T47D (cell line): ENCODE measurements at places on chromosomes 3 and 15.

DNA sequence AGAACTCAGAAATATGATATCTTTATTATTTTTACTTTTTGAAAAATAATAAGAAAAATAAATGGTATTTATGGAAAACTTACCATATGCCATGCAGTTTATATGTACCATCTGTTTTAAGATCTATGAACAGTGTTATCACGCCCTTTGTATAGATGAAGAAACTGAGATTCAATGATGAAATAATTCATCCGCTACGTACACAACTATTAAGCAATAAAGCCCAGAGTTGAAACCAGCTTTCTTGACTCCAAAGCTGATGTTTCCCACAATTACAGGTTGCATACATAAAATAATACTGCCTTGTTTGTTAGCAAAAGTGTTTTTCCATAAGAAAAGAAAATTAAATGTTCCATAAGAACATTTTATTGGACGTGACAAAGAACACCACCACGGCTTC, 67.2 kb upstream of the BCL6 start:
- DNase-seq, result no peak

- DNase-seq, result no peak
Measured at GRCh38 chr3:173465112-173465511, 67.6 kb downstream of the NLGN1 start.

DNA sequence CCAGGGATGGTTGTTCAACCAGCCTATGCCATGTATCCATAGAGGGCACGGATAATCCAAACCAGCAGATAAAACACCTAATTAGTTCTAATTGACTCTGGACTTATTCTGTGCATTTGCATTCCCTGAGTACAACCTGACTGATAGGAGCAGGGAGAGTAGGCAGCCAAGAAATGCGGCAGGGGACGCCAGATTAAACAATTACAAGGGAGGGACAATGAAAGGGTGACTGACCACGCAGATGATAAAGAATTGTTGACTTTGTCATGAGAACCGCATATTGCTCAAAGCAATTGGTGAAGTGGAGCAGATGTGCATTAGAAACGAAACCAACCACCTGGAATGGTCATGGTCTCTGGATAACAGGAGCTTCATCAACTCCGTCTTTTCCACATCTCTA, 369.1 kb upstream of the FRG2C start:
- no peak for DNase-seq

DNA sequence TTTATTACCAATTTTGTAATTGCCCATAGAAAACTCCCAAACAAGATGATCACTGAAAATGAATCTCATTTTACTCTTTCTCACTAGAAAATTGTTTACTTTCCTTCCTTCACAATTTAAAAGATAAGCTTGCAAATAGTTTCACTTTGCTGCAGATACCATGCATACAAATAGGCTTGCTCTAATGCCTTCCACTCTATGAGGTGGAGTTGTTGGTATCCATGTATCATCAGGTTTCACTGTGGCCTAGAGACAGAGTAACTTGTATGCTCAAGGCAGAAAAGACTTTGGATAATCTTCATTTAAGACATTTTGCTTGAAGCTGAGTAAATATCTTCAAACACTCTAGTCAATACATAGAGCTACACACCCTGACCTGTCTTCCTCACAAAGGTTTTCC, 60.8 kb downstream of the RYK start:
- no peak for DNase-seq

- DNase-seq, result no peak
Measured at GRCh38 chr15:76448755-76449154, 112.2 kb downstream of the ISL2 start.

- no peak for DNase-seq
Measured at GRCh38 chr3:152557302-152557999, 277.5 kb upstream of the P2RY1 start.

DNA sequence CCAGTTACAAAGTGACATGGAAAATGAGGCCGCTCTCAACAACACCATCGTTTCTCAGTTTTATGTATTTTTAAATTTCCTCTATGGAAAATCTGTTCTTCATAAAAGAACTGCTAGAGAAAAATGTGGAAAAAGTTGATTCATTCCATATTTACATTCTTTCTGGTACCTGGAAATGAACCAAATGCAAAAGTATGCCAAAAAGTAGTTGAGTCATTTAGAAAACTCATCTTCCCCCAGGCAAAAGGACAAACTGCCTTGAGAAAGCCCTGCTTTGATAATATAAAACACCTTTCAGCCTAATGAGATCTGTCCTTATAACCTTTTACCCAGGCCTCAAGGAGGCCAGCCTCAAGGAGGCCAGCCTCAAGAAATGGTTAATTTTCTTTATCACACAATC, 283.0 kb upstream of the VEPH1 start:
- DNase-seq, result no peak

DNA sequence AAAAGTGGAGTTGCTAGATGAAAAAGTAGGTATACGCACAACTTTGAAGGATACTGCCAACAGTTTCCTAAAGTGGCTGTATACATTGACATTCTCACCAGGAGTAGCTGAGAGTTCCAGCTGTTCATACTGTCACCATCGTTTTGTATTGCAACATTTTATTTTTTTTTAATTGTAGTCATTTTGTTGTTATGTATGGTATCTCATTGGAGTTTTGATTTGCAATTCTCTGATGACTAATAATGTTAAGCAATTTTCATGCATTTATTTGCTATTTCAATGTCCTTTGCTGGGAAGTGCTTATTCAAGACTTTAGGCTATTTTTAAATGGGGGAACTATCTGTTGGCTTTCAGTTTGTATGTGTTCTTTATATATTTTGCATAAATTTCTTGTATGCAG, 185.1 kb upstream of the TGFBR2 start:
- DNase-seq, result no peak

DNA sequence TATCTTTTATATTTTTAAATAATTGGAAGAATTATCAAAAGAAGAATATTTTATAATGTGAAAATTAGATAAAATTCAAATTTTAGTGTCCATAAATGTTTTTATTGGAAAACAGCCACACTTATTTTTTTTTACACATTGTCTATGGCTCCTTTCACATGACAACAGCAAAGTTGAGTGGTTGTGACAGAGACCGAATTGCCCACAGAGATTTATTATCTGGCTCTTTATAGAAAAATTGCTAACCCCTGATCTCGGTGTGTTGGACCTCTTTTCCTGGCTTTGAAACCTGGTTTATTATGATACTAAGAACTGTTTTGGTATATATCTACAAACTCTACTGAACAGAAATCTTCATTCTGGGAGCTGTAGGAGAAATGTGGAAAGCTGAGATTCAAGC, 269.1 kb upstream of the UMPS start:
- no peak for DNase-seq

DNA sequence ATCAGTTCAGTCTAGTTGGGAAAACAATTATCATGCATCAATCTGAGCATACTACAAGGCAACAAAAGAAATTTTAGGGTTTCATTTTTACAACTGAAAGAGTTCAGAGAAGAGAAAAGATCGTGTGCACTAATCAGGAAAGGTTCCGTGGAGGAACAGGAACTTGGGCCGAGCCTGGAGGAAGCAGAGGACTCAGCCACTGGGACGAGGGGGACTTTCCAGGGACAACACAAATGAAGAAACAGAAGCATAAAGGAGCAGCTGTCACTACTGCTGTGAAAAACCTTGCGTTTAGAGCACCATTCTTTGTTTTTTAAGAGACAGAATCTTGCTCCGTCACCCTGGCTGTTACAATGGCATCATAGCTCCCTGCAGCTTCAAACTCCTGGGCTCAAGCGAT, 60.5 kb downstream of the MYO1E start:
- no peak for DNase-seq

DNA sequence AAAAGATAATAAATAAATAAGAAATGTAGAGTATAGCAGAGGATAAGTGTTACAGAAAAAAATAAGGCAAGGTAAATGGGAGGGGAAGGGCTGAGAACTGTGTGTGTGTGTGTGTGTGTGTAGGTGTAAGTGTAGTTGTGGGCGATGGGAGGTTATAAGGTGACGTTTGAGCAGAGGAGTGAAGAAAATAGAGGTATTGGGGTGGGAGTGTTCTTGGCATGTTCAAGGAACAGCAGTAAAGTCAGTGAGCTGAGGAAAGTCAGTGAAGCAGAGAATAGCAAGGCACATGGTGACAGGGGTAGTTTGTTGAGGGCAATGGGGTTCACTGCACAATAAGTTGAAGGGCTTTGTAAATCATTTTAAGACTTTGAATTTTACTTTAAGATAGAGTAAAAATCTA, 30.9 kb upstream of the ZNF148 start:
- no peak for DNase-seq

DNA sequence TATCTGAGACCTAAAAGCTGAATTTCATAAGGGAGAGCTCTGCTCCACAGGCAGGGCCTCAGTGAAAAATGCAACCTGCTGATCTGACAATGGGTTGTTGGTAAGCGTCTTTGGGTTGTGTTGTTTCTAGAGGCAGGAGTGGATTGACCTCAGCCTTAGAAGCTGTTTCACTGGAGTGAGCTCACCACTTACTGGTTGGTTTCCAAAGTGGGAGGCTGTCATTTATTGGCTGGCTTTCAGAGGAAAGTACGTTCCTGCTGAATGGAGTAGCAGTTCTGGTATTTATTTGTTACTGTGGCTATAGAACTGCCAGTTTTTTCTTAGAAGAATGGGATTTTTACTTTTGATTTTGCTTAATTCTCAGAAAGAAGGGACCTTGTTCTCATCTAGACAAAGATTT, 29.3 kb upstream of the COL6A5 start:
- DNase-seq, result no peak

DNA sequence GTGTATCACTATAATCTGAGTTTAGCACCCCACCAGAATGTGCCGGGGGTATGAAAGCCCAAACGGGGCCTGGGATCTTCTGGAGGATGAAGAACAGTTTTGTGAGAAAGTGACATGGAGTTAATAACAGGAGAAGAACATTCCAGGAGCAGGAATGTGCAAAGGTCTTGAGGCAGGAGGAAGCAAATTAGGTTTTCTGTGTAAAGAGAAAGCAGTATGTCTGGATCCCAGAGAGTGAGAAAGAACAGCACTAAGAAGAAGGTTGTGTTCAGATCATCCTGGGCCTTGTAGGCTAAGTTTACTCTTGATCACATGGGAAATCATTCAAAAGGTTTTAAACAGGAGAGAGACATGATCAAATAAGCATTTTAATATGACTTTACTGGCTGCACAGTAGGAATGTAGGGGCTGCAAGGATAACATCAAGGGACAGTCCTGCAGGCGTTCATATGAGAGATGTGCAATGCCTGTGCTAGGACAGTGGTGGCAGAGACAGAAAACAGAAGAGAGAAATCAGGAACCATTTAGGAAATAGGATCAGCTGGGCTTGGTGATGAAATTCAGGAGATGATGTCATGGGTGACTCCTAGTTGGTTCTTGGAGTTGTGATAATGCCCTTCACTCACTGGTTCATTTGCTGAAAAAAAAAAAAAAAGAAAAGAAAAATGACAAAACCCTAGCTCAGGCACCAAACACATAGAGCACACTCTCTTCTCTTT, 113.5 kb downstream of the TNIK start:
- DNase-seq, result no peak

DNA sequence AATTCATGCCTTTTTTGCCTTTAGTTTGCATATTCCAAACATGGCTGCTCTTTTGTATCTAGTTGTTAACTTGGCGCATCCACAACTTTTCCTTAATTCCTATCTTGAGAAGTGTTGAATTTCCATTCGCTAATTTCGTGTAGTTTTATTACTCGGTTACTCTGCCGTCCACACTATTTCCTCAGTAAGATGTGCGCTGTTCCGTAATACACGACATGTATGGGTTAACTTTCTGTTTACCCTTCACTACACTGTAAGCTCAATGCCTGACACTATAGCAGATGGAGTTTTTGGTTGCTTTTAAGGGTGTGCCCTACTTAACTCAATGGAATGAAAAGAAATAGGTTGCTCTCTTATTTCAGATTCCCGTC, 724 bp downstream of the RPSA start:
- DNase-seq, result no peak

DNA sequence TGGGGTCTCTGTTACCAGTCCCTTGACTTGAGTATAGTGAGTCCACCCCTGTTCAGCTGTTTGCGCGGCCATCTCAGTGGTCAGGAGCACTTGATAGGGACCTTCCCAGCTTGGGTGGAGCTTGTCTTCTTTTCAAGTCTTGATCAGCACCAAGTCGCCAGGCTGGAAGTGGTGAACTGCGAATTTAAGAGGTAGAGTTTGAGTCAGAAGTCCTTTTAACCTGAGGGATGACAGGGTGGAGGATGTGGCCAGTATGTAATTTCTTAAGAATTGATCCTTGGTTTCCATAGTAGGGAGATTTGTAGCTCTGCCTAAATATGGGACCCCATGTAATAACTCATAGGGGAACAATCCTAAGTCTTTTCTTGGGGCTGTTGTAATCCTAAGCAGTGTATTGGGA, 86.3 kb upstream of the XCR1 start:
- no peak for DNase-seq

DNA sequence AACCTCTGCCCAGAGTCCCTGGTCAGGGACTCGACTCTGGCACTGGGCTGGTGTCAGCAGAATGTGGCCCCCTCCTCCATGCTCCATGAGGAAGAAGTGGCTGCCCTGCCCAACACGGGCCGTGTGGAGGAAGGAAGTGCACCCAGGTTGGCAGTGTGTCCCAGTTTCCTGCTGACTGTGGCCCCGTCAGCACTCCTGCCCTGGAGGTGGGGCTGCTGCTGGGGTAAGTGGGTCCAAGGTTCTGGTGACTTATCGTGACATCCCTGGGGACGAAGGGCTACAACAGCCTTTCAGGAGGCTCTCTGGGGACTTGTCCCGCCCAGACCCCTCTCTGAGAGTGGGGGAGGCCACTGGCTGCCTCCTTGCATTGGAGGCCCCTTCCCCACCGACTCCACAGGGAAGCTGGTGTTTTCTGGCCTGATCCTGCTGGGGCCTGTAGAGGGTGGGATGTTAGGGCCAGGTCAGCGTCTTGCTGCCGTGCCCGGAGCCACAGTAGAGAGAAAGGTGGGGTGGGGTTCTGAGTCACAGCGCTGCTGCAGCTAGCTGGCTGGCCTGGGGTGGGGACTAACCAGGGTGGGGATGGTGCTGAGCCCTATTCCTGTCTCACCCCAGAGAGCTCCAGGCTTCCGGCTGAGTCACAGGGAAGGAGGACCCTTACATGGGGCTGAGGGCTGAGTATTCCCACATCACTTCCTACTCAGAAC, 10.5 kb downstream of the SEMA4B start:
- no peak for DNase-seq
